ENCODE measurements at places on chromosomes 3 and 15.
A peak's percentile ranks its signal among the peaks of the same experiment; 100 is the strongest.

- no peak for DNase-seq
These were observed 6.2 kb upstream of the TNFAIP8L3 start for GRCh38 chr15:51100785-51101489.

DNA sequence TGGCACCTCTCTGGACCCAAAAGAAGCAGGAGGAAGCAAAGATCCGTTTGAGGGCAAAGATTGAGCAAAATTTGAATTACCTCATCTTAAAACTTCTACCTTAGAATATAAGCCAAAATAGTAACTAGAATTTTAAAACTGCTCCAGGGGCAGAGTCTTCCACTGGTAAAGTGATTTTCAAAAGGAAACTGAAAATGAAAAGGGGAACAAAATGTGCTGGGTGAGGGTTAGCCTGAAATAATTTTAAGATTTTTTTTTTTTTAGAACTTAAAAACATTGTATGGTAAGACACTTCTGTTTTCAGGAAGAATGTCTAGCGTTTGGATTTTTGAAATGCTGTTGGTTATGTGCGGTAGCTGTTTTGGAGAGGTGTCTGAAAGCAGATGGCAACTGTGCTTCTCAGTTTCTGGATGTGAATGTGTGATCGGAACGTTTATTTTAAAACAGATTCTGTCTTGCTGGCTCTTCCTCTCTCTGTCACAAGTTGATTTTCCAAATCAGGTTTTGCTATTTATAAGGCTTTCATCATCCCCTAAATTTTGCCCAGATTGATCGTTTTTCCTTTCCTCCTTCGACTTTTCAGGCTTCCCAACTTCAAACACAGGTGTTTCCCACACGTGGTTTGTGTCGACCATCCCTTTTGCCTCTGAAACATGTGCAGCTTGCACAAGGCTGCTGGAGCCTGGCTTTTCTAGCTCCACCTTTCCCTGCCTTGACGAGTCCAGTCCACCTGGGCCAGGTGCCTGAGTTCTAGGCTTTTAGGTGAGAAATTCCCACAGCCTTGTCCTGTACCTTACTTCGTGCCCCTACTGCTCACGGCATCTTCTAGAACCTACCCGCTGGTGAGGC is 3.3 kb downstream of the LRRK1 start:
- no peak for DNase-seq

DNA sequence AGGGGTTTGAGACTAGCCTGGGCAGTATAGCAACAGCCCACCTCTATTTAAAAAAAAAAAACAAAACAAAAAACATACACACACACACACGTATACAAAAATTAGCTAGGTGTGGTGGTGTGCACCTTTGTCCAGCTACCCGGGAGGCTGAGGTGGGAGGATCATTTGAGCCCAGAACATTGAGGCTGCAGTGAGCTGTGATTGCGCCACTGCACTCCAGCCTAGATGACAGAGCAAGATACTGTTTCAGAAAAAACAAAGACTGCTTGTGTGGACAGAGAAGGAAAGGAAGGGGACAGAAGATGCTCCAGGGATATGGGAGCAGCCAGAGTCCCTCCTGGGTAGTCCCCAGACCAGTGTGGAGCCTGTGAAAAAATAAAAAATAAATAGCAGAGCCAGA is 12.9 kb downstream of the TYRO3 start:
- DNase-seq = no peak

GRCh38 chr3:54133196-54133595 is 10.8 kb downstream of the CACNA2D3 start:
- no peak for DNase-seq

DNA sequence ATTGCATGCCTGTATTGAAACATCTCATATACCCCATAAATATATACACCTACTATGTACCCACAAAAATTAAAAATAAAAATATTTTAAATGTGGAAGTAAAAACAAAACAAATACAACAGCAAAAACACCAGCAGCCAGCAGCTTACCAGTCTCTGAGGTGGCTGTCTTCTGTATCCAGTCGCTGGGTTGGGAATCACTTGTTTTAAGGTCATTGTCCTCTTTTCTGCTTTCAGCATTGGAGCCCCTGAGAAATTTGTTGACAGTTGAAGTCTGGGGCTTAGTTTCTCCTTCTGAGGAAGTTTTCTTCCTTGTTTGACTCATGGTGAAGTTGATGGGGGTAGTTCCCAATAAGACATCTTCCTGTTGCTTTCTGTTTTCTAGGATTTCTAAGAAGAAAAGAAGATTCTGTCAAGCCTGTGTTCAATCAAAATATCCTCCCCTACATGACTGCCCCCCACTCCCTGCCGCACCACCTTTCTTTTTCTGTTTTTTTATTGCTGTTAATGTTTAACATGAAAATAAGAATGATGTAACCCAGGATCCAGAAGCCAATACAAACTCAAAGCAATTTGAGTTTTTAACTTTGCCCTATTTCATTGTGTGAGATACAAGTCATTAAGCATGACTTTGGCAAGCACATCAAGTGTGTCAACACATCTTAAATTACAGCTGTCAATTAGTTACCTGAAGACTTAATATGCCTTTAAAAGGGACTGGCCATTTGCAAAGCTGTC is at the start of gene LRRC31:
Gene LRRC31, minus strand, starts transcription at position 452 of the 737 bp plus-strand sequence. Its CDS starts 128 bp downstream, at position 324.
- DNase-seq = peak; percentile 28

DNA sequence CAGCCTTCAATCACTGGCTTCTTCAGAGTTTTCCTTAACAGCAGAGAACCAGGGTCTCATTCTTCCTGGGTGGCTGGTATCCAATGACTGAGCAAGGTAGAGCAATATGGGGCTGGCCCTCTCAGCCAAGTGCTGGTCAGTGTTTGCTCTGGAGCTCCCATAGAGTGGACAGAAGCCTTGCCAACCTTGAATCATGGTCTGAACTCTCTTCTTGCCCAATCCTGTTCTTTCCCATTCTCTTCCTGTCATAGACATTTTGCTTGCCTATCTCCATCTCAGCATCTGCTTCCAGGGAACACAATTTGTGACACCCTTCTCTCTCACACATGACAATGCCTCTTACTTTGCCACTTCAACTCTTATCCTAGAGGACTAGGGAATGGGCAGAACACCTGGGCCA is 245.6 kb upstream of the PEX5L start:
- no peak for DNase-seq

GRCh38 chr15:66774001-66774814 is 72.2 kb downstream of the SMAD6 start:
- no peak for DNase-seq

DNA sequence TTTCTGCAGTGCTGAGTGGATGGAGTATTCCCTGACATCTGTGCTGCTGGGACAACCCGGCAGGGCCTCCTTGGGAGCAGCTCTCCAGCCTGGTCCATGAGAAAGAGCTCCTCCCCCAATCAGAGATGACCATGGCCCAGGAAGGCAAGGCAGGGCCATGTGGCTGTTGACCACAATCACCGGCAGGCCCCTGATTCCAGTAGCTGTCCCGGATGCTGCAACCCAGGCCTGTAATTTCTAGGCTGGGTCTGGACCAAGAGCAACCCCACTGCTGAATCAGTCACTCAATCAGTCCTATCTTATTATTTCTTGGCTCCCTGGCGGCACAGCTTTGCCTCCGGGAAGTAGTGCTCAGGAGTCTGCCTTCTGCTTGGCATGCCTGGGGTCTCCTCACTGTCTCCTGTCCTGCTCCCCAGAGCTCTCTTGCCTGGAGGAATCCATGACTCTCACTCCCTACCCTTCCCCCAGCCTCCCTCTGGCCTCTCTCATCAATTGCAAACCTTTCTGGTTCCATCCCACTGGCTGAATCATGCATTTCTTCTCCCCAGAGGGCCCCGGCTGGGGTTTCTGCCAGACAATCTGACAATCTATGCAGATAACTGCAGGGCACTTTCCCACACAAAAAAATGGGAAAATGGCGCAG is 32.6 kb upstream of the ITGA11 start:
- no peak for DNase-seq

- DNase-seq = no peak
These were observed 1161.4 kb downstream of the OTOL1 start for GRCh38 chr3:162658003-162658402.

DNA sequence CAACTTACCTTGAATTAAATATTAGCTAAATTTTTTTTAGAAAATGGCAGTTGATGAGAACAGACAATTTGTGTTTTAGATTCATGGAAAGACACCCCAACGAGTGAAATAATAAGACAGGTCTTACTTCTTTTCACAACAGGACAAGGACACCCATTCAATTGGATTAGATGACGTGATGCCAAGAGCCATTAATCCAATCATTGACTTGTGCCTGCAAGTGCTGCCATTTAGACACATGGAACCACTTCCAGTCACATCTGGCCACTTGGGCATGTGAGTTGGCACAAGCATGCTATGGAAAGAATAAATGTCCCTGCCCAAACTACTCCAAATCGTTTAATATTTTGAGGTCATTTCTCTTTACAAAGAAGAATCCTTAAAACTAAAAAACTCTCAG is 1308.8 kb downstream of the ROBO2 start:
- no peak for DNase-seq

DNA sequence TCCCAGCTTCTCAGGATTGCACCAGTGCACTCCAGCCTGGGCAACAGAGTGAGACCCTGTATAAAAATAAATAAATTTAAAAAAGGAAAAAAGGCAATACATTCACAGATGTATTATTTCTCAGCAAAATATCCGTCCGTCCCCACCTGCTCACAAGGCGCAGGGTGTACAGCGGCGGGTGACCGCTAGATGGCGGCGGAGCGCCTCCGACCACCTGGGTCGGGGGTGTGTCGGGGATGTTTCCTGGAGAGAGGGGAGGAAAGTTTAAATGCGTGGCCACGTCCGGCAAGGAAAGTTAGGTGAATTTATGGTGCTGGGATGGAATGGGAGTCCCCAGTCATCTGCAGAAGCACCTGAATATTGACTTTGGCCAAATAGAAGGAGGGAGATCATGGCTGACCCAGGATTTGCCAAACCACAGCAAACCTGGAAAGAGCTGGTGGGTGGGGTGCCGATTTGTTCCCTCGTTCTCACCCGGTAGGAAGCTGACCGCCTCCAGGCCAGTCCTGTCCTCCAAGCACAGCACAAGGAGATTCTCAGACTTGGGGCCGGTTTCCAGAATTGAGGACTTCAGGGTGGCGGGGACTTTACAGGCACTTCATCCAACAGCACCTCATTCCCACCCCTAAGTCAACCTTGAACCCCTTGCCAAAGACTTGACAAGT is 88.3 kb downstream of the TMEM266 start:
- no peak for DNase-seq

DNA sequence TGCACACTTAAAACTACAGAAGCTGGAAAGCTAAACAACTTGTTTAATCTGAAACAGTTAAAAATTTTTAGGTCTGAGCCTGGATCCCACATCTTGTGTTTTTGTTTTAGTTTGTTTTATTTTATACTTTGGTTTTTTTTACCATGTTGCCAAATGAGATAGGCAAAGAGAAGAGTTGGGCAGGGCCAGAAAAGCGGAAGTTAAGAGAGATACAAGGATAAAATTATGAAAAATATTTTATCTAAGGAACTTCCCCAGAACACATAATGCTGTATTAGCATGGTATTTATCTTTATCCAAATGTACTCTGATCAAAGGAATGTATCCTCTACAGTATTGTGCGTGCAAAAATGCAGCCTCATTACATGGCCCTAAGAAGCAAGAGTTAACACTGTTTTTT is 50.7 kb downstream of the PROS1 start:
- no peak for DNase-seq

DNA sequence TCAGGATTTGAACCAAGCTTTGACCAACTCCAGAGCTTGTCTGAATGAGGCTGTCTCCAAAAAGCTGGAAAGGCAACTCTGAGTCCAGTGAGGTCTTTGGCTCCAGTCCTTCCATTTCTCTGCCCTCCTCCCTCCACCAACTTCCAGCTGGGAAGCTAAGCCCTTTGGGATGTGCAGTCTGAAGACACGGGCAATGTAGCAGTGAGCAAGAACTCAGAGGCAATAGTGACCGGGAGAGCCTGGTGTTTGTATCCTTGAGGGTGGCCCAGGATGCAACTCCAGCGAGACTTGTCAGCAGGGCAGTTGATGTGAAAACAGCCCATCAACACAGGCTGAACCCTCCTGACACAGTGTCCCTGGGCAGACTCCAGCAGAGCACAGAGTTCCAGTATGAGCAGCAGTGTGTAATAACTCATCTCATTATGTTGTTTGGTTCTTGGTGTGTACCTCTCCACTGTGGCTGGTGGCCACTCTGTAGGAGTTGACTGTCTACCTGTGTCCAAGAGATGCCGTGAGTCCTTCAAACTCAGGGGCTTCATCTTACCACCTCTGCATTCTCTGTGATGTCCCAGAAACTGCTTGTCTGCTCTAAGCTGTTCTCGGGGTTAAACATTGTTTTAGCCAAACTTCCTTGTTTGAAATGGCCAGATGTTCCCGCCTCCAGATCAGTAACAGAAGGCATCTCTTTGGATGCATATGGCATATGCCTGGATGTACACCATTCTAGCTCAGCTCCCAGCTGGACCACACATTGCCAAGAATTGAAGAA is 6.6 kb downstream of the CDCP1 start:
- DNase-seq = no peak

- no peak for DNase-seq
These were observed 20.3 kb downstream of the FXR1 start for GRCh38 chr3:180932819-180933218.

- DNase-seq = no peak
These were observed 117.6 kb downstream of the PDE8A start for GRCh38 chr15:85099195-85099803.

DNA sequence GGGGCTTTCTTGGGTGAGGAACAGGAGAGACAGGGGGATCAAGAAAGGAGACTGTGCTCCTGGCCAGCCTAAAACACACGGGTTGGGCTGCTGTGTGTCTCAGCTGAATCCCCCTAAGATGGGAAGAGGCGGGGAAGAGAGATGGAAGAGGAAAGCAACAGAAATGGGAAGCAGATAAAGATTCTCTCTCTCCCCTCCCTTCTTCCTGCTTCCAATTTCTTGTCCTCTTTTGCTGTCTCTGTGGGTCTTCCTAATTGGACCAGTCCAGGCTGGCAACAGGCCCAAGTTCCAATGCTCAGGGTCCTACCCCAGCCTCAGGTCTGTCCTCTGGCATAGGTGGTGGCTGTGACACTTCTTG is 7.1 kb downstream of the ISLR2 start:
- DNase-seq = no peak

DNA sequence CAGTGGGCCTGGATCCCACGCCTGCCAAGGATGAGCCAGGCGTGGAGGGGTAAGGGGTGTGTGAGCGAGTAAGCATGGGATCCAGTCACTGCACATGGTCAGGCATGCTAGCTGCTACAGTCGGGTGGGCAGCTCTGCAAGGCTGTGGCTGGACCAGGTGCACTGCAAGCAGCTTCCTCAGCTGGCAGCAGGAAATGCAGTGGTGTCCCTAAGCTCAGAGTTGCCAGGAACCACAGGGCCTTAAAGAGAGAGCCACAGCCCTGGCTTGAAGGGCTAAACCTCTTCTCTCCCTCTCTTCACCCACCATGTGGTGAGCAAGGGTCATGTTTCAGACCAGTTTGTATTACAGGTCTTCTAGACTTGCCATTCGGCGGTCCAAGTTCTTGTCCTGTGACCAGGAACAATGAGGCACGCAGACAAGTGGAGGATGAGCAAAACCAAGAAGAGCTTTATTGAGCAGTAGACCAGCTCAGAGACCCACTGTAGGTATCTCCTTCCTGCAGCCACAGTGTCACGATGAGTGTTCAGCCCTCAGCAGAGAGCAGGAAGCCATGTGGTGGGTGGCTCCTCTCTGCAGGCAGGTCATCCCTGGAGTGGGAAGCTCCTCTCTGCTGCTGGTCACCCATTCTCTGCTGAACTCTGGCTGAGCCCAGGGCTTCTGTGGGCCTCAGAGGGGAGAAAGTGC is 511.9 kb downstream of the PYDC2 start:
- no peak for DNase-seq
